SHP77 treated with DMSO at 0.1 percent for 48 hours (cell line): ENCODE measurements at places on chromosomes 13 and 19.

GRCh38 chr13:99471221-99472121 is 29.8 kb upstream of the TM9SF2 start:
- no peak for DNase-seq

GRCh38 chr13:106617561-106617960 is 49.6 kb upstream of the ARGLU1 start:
- no peak for DNase-seq

GRCh38 chr13:20090349-20090748 is 70.5 kb downstream of the GJA3 start:
- no peak for DNase-seq

DNA sequence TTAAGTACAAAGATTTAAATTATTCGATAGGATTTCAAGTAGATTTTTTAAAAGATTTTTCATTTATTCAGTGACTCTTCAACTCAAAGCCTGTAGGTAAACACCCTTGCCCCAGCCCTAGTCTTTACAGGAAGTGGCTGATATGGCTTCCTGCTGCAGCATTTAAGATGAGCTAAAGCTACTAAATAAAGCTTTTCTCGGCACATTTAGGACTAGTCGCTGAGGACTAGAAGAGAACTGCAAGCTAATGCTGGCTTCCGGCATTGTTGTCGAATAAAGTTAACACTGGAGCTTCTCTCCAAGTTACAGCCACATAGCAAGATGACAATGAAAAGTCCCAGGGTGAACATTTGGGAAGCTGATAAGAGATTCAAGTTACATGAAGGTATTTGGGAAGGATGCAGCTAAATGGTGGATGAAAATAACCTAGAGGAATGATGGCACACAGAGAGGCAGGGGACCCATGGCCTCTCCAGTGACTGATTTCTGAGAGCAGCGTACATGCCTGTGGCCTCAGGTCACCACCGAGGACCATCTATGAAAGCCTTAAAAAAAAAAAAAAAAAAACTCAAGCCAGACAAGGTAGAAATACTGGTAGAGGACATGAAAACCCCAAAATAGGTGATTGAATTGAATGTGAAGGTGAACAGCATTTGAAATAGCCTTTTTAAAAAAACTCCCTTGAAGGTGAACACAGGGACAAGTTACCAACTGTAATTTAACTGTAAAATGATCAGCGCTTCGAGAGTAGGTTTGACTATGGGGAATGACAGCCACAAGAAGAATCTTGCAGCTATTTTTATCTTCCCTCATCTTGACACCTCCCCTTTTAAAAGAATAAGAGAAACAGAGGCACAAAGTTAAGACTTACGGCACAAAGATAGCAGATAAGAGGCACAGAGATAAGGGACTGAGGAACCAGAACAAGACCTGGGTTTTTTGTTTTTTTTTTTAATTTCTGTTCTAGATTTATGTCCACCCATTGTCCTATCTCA is 155.4 kb downstream of the DCT start:
- no peak for DNase-seq

DNA sequence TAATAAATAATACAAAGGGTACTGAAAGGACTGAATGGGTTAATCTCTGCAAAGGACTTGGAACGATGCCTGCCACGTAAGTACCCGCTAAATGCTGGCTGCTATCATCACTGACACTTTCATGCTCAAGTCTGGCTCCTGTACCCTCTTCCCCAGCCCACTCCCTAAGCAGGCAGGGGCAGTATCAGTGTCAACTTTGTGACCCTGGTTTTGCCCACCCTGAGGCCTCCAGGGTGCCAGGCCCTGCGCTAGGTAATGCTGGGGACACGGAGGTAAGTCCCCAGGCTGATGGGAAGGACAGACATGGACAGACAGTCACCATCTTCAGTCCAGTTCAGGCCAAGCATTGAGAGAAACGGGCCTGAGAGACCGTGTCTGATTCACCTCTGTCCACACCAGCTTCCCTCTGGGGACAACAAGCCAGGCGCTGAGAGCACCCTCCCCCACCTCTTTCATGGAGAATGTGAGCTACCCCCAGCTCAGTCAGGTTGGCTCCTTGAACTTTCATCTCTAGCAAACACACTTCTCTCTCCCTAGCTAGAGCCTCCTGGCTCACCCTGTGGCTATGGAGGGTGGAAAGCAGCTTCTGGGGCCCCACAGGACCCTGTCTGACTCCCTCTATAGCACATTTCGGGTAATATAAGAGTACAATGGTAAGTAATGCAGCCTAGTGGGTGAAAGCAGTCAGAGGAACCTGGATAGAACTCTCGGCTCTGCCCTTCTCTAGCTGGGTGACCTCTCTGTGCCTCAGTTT is 800 bp downstream of the ETFB start:
- no peak for DNase-seq

DNA sequence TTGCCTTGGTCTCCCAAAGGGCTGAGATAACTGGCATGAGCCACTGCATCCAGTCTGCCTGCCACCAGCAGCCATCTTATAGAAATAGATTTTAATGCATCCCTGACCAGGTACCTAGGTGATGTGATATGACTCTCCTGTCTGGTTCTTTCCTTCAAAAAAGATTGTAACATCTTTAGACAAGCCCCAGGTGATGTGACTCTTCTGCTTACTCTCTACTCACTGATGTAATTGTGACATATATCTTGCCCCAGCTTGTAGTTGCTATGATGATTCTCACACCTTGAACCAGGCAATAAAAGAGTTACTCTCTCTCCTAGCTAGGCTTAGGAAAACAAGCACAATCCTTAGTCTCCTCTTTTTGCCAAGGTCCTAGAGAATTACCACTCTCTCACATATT is 30.6 kb upstream of the ZNF681 start:
- no peak for DNase-seq

DNA sequence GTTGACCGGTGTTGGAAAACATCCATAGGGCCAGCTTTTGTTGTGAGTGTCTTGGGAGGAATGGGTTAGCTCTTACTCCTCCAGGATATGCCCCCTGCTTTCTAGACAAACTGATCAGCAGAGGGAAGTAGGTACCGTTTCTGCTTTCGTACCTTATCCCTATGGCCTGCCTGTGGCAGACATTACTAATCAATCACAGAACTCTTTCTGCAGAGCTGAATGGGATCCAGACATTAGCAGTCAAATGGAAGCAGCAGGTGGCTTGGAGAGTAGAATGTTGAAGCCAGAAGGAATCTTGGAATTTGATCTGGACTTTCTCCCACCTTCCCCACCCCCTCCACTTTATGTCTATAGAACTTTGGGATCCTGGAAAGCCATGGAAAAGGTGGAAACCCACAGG is 17.1 kb downstream of the NWD1 start:
- DNase-seq = no peak

DNA sequence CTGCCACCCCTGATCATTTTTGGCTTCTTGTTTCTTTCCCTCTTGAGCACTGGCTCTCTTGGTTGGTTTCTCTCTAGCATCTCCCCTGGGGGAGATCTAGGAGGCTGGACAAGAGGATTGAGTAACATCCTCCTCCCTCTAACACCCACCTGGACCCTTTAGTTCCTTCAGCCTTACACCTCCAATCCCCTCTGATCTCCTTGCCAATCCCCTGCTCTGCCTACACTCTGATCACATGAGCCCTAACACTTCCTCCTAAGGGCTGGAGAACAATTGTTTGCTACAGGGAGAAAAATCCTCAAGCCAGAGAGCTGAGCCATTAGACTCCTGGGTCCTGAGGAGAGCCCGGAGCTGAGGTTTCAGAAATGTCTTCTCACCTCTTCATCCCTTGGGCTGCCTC is 65.9 kb upstream of the ADGRL1 start:
- no peak for DNase-seq

DNA sequence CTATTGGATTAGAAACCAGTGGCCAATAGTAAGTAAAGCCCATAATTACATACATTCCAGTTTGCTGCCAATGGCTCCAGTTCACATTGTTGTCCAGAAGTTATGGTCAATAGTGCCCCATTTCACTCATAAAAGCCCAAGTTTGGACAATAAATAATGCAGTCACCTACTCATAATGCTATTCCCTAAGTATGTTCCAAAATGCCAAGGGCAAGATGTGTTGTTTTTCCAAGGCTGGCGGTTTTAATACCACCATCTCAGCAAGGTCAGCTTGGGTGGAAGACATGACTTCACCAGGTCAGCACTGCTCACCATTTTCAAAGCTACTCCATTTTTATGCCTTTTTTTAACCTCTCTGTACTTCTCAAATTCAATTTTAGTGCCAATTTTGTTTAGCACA is 32.7 kb downstream of the KCTD12 start:
- no peak for DNase-seq
